ENCODE measurements at places on chromosomes 6 and 20. TPM values are rescaled to one million over a fixed set of nuclear protein-coding genes. Genes with fewer than 3 reads are reported as not detected.

The GJA1 gene
- polyA plus RNA-seq, result 77.8 TPM

The ALDH8A1 gene
- 0.11 TPM for polyA plus RNA-seq

GRCh38 chr20:63107449-63108200 is 100.9 kb upstream of the BHLHE23 start:
- no peak for DNase-seq

The CYP24A1 gene
- polyA plus RNA-seq, result not detected

GRCh38 chr20:63022501-63022900 is 15.7 kb upstream of the BHLHE23 start:
- no peak for DNase-seq

- DNase-seq, result no peak
These were observed 63.5 kb upstream of the ADGRF1 start for GRCh38 chr6:47105469-47106178.

DNA sequence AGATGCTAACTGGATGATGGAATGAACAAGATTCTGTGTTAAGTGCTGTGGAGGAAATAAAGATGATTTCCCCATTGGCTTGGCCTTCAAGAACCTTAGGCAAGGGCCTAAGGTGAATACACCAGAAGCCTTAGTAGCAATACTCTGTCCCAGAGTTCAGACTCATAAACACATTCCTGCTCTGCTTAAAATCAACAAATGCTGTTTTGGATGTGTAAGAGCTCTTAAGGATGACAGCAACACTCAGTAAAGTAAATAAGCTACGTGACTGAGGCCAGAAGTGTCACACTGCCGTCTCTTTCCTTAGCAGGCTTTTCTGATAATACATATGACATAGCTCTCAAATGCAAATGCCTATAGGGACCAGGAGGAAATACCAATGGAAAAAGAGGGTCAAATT is 90.6 kb downstream of the EYA2 start:
- DNase-seq, result no peak

The LIN28B gene
- polyA plus RNA-seq, result not detected

DNA sequence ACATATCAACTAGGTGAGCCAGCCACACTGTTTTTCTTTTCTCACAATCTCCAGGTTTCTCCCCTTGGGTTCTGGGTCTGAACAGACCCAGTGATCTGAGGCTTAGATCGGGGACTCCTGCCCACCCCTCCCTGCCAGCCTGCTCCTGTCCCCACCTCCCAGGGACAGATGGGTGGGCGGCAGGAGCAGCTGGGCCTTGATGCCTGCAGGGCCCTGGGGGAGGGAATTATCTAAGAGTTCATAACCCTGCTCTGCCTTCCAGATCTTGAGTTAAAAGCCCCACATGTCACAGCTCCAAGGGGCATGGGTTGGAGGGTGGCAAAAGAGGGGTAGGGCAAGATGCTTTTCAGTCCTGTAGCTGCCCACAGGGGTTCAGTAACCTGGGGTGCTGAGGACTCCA is 5.2 kb upstream of the XKR7 start:
- DNase-seq, result no peak

- no peak for DNase-seq
These were observed 49.9 kb downstream of the PTPN1 start for GRCh38 chr20:50559856-50560638.

- DNase-seq, result no peak
These were observed 97.8 kb downstream of the JARID2 start for GRCh38 chr6:15343490-15344191.

DNA sequence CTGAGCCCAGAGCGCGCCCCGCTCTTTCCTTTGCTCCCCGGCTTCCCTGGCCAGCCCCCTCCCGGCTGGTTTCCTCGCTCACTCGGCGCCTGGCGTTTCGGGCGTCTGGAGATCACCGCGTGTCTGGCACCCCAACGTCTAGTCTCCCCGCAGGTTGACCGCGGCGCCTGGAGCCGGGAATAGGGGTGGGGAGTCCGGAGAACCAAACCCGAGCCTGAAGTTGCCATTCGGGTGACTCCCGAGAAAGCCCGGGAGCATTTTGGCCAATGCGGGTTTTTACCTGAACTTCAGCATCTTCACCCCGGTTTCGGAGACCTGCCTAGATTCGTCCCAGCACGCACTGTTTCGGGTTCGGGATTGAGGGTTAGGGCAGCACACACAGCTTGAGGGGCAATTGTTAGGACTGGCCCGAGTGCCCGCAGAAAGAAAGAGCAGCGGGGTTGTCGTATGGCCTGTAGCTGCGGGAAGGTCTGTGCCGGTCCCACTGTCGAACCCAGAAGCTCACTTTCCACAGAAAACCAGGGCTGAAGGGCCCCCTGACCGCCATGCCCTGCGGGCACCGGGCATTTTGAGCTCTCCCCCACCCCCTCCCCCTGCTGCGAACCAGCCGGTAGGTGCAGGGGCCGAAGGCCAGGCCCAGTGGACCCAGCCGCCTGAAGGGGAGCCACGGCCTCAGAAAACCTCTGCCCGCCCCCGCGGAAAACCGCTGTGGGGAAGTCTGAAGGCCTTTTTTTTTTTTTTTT is 2.1 kb downstream of the FOXP4 start:
- no peak for DNase-seq

The PTCHD4 gene
- 0.57 TPM for polyA plus RNA-seq

The GPR6 gene
- polyA plus RNA-seq, result not detected

The MDN1 gene
- polyA plus RNA-seq, result 5.9 TPM

DNA sequence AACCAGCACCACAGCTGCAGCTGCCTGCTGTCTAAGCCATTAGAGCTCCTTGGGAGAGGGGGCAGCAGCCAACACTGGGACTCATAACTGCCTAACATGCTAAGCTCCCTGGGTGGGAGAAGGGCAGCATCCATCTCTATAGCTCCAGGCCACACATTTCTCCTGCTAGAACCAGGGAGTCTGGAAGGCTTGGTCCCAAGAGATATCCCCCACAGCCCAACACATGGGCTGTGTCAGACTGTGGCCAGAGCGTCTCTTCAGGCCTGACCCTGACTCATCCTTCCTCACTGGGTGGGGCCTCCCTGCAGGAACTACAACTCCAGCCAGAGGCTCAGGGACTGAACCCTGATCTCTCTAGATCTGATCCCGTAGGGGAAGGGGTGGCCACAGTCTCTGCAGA is 411.1 kb downstream of the HDGFL1 start:
- DNase-seq, result peak; percentile 5

DNA sequence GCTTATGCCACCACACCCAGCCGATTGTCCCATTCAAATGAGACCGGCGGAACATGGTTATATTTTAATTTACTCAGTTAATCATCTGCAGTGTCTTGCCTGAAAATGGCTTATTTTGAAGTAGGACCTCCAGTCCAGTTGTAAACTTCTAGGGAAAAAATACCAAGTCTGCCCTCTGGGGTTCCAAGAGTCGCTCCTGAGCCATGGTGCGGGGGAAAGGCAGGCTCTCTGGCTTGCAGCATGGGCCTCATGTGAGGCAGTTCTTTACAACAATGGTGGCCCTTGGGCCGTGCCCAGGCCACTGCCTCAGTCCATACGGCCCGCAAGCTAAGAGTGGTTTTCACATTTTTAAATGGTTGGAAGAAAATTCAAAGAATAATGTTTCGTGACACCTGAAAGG is 62.7 kb upstream of the XRN2 start:
- DNase-seq, result no peak

DNA sequence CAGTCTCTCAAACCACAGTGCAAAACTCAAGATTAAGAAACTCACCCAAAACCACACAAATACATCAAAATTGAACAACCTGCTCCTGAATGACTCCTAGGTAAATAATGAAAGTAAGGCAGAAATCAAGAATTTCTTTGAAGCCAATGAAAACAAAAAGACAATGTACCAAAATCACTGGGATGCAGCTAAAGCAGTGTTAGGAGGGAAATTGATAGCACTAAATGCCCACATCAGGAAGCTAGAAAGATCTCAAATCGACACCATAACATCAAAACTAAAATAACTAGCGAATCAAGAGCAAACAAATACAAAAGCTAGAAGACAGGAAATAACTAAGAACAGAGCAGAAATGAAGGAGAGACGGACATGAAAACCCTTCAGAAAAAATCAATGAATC is 70.5 kb downstream of the TBC1D32 start:
- no peak for DNase-seq

The HMGCLL1 gene
- 0.05 TPM for polyA plus RNA-seq

- DNase-seq, result no peak
These were observed 56.6 kb upstream of the POU3F2 start for GRCh38 chr6:98777762-98778161.

DNA sequence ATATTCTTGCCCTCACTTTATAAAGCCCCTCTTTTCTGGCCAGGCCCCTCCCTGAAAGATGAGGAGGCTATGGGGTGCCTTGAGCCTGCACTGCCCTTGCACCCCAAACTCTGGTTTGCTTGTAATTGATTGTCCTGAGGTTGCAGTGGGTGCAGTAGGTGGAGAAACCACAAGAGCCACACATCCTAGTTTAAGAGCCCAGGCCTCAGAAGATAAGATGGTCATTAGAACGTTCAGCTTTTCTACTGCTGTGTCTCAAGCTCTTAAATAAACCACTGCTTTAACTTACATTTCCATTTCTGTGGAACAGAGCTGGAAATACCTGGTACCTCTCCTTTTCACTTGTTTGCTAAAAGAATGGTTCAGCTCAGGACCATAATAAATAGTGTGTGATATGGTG is 9.0 kb downstream of the MRAP2 start:
- DNase-seq, result no peak

DNA sequence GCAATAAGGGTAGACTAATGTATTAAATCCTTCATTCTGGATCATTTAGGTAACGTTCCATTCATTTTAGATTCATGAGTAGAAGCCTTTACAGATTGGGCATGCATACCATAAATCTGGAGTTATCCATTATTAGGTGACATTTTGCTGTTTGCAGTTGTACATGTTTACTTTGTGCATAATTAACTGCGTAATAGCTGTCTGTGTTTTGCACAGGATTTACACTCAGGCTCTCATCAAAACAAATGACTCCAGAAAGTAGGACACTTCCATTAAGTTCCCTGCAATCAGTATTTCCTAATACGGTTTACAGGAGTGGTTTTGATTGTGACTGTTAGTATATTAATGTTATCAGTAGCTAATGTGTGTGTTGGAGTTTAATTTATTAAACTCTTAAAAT is 997.4 kb downstream of the HACE1 start:
- DNase-seq, result no peak

DNA sequence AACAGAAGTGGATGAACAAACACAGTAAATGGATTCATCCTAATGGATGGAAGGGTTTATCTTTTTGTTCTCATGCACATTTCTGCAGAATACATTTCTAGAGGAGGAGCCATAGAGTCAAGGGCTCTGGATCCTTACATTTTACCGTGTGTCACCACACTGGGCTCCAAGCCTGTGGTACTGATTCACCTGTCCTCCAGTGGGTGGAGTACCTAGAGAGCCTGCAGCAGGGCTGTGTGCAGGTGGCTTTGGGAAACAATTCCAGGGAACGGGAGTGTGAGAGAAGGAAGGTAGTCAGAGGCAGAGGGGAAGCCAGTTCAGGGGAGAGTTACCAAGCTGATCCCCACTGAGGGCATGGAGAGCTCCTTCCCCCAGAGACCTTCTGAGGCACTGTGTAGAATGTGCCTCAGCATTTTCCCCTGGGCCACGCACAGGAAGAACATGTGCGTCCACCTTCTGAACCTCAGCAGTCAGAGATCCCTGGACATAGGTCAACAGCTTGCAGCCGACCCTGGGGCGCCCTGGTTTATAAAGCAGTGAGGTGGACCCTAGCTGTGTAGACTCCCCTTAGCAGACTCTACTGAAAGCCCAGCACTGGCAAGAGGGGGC is 85.3 kb upstream of the SLC22A23 start:
- no peak for DNase-seq

DNA sequence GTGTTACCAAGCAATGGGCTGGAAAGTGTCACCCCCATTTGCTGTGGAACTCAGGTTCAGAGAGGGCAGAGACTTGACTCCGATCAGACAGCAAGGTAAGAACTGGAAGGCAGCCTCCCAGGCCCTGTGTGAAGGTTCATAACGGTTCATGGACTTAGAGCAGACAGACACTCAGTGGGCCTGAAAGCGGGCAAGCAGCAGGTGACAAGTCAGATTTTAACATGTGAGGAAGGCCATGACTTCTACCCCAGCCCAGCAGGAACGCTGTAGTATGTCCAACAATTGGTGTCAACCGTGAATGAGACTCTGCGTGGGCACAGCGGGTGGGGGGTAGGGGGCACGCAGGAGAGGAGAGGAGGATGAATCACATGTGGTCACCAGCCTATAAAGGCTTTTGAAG is 217.6 kb upstream of the SNX9 start:
- DNase-seq, result no peak

DNA sequence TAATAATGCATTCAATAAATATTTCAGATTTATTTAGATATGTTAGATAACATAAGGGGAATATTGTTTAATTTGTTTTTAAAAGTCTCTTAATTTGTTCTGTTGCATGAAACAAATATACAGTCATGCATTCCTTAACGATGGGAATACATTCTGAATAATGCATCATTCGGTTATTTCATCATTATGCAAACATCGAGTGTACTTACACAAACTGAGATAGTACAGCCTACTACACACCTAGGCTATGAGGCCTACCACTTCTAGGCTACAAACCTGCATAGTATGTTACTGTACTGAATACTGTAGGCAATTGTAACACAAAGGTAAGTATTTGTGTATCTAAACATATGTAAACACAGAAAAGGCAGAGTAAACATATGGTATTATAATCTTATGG is 118.7 kb downstream of the EPHA7 start:
- no peak for DNase-seq

DNA sequence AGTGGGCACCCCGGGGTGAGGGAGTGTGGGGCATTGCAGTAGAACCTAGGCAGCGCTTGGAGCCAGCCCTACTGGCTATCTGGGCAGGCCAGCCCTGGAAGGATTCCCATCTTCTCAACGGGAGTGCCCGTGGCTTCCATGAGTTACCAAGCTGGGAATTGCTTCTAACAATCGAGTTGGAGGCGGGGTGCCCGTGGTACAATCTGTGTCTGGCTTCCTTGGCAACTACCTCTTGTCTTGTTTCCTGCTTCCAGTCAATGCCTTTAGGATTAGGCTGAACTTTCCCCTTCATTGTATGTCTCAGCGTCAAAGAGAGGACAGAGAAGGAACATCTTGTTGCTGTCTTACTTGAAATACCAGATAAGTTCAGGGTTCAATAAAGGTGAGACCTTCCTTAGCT is 33.3 kb downstream of the PPP1R14C start:
- no peak for DNase-seq

The HDGFL1 gene
- not detected for polyA plus RNA-seq

GRCh38 chr20:25622450-25623224 is 1.2 kb downstream of the NANP start:
- DNase-seq, result peak; percentile 69

DNA sequence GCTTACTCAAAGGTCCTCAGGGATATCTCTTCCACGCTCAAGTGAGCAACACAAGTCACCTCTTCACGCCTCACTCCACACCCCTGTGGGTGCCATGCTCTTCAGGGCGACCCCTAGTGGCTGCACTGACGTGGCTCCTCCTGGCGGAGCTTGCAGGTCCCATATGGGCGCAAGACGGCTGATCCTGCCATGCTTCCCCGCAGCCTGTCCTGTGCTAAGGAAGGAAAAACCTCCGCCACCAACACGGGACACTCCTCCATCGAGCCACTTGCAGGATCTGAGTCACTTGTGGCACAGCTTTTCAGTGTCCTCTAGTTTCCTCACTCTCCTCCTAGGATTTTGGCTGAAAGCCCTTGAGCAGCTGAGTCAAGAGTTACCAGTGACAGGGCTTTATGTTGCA is 90.7 kb downstream of the KHDC1L start:
- DNase-seq, result peak; percentile 18

Measured in fibroblast of lung (primary cell).